BJ (cell line): ENCODE measurements at places on chromosomes 4 and X. TPM values are rescaled to one million over a fixed set of nuclear protein-coding genes. Genes with fewer than 3 reads are reported as not detected.

DNA sequence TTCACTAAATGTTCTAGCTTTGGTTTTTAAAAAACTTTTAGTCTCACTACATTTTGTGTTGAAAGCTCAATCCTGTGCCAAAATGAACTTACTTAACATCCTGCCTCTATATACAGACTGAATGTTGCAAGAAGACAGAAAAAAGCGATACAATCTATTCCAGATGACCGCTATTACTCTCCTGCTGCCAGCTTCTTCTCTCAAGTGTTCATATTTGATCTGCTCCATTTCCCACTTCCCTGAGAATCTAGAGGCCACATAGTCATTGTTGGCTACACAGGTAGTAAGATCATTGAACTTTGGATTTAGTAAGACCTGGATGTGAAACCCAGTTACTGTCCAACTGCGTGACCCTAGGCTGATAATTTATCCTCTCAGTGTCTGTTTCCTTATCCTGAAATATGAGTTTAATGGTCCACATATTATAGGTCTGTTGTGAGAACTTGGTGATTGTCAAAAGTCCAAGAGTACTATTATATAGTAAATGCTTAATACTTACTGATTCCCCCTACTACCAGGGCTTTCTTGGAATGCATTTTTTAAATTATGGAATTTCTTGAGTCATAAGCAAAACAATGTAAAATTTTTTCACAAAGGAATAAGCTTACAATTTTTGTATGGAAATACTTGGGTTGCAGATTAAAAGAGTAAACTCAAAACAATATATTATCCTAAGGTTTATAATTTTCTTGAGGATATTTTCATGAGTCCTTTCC is 976.8 kb upstream of the ADGRL3 start:
- no peak for DNase-seq

DNA sequence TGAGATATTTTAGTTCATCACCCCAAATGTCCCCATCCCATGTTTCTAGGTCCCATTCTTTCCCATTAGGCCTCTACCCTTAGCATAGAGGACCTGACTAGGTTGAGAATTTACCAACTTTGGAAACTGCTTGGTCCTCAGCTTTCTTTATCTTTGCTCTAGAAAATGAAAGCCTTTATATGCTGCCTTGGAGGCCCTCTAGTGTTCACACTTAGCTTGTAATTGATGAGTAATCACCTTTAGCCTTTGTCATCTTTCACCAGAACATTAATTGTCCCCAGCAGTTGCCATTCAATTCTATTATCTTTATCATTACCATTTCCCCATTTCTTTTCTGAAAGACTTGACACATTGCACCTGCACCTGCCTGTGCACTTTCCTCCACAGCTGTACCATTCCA is 589.2 kb upstream of the NR3C2 start:
- no peak for DNase-seq

SOWAHB gene
- polyA plus RNA-seq, result 0.02 and 0.04 TPM in 2 replicates

HTN3 gene
- polyA plus RNA-seq, result not detected in 2 replicates

HDX gene
- polyA plus RNA-seq, result 1.2 and 2.0 TPM in 2 replicates
